ENCODE measurements at places on chromosomes 5 and 9.
A peak's percentile ranks its signal among the peaks of the same experiment; 100 is the strongest.

GRCh38 chr9:88993327-88993726 lies 2.1 kb downstream of the S1PR3 start:
- no peak for DNase-seq

- no peak for DNase-seq
These were observed 19.6 kb upstream of the RUSC2 start for GRCh38 chr9:35470340-35470739.

GRCh38 chr5:159021901-159022556 lies 77.7 kb downstream of the EBF1 start:
- DNase-seq: no peak

DNA sequence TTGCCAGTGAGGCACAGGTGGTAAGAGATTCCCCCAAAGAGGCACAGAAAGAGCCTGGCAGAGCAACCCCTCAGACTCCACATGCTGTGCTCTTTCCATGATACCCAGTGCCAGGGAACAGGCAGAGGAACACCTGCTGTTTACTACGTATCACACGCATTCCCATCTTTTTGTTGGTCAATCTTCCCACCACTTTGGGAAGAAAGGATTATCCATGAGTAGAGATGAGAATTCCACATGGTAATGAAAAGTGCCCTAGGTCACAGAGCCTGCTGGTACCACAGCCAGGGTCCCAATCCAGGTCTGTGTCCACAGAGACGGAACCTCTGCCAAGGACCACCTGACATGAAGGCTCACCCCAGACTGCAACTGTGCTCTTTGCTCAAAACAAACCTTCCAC lies 86.6 kb downstream of the LHFPL2 start:
- no peak for DNase-seq

DNA sequence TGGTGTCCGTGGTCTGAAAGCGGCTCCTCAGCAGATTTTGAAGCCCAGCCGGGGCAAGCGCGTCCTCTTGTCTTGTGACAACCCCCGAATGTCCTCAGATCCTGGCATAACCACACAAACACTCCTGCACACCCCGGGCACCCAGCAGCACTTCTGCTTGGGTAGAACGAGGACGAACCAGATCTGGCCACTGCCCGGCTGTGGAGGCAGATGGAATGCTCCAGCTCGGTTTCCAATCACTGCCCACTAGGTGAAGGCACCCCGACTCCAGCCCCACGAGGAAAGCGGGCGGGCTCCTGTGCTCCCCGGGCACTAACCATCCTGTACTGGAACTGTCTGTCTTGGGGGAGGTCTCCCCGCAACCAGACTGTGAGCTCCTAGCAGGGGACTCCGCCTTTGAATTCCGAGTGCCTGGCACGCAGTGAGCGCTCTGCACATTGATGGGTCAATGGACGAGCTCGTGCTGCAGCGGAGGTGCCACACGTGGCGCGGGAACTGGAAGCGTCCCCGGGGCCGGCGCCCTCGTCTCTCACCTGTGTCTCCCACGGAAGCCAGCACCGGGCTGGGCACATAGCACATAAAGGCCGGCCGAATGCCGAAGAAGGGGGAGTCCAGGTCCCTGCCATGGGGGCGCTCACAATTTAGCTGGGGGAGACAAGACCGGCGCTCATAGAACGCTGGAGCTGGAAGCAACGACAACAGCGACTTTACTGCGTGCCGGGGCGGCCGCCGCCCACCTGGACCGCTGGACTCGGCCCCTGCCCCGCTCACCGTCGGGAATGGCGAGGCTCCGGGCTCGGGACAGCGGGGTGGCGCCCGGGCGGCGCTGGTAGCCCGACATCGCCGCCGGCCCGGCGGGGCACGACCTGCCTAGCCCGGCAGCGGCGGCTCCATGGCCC lies 608 bp downstream of the ENTR1 start:
- DNase-seq: peak; percentile 11

- DNase-seq: no peak
These were observed 308.4 kb downstream of the PDE4D start for GRCh38 chr5:59584858-59585846.

DNA sequence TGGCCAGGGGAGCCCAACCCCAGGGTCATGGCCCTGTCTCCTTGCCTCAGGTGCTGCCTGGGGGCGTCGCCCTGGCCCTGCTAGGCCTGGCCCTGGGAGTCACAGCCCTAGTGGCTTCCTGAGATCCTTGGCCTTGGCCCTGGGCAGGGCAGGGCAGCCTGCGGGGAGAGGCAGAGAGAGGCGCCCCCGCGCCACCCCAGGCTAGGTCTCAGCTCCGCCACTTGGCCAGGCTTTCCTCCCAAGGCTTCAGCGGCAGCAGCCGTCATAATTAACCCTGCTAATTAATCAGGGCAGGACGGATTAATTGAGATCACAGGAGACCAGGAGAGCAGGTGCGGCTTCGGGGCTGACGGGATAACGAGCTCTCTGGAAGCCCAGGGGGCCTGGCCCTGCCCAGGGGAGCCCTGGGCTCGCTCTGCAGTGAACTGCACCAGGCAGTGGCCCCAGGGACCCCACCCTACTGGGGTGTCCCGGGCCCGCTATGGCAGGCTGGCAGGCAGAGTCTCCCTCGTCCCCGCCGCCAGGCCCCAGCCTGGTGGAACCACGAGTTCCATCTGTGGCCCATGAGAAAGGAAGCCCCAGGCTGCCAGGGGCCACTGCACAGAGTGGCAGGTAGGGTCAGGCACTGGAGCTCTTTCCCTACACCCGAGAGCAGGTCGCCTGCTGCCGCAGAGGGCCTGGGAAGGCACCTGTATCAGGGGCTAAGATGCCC lies 269.6 kb downstream of the PBX3 start:
- no peak for DNase-seq

DNA sequence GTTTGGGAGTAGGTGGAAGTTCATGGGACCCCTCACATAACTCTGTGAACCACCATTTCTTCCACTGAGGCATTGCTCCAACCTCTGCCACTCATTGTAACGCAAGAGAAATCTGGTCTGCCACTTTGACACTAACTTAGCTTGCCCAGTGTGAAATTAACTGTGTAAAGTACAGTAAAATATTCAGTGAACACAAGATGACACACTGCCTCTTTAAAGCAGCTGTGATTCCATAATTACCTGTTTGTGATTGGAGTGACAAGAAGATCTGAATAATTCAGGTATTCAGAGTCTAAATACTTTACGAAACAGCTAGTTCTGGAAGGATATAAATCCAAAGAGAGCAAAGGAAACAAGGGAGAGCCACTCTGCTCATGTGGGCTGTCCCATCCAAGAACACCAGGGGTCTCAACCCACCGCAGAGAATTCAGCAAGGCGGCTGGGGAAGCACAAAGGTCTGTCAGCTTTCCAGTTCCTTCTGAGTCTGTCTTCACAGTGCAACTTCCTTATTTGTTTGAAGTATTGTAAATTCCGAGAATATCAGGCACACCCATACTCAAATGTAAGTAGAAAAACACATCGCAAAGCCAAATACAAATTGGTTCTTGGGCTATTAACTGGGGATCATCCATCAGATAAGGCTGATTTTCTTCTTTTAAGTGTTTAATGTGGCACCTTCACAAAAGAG lies 86.9 kb downstream of the GNAQ start:
- peak; percentile 26 for DNase-seq

GRCh38 chr9:120265791-120266190 lies 314.2 kb downstream of the CDK5RAP2 start:
- peak; percentile 1 for DNase-seq

Data from globus pallidus (tissue), 1 donor.